ENCODE measurements at places on chromosomes 11 and 22. TPM values are rescaled to one million over a fixed set of nuclear protein-coding genes. Genes with fewer than 3 reads are reported as not detected.

HTATIP2 gene
- total RNA-seq = 42.0 TPM

OR5A1 gene
- not detected for total RNA-seq

ZNF280A gene
- total RNA-seq = not detected

DNA sequence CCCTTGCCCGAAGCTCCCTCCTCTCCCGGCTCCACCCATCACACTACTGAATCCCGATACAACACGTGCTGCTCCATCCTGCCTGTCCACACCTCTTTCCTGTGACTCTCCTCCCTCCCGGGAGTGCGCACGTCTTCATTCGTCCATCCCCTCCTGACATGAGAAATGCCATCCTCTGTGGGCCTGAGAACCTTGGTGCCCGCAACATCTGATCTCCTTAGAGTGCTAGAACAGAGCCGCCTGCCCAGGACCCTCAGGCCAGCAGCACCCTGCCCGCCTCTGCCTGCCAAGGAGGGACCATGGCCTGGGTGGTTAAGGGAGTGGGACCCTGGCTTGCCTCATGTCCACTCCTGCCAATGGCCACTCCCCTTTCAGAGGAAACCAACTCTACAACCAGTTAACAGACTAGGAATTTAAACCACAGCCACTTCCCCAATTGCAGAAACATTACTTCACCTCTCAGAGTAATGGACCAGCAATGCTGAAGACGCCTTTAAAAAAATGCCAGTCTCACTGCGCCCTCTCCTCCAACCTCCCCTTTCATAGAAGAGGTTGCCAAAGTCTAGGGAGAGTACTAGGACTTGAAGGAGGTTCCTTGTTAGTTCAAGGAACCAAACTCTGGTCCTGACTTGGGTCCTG is 466.3 kb downstream of the OPCML start:
- no peak for DNase-seq

- DNase-seq = no peak
These were observed 520.2 kb downstream of the BRD1 start for GRCh38 chr22:49307481-49307830.

GRCh38 chr11:10294290-10294953 is 403 bp upstream of the SBF2 start:
- no peak for DNase-seq

DNA sequence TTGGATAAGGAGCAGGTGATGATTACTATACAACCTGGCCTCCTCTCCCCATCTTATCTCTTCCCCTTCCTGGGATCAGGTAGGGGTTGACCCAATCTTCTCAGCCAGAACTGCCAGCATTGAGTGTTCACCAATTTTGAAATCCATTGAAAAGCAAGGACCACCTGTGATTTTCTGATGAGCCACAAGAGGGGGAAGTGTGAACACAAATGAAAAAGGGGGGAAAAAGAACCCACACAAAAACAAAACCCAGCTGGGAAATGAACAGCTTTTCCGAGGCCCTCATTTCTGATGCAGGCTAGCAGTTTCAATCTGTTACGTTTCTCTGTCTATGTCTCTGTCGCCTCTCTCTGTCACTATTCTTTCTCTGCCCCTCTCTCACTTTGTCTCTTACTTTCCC is 161.9 kb downstream of the INSC start:
- no peak for DNase-seq

- DNase-seq = no peak
These were observed 2.8 kb upstream of the CCND1 start for GRCh38 chr11:69637941-69638871.

GRCh38 chr22:31646186-31647019 is 15.6 kb downstream of the PISD start:
- DNase-seq = peak; percentile 53
